ENCODE measurements at places on chromosomes 11 and 22.
A peak's percentile ranks its signal among the peaks of the same experiment; 100 is the strongest.

DNA sequence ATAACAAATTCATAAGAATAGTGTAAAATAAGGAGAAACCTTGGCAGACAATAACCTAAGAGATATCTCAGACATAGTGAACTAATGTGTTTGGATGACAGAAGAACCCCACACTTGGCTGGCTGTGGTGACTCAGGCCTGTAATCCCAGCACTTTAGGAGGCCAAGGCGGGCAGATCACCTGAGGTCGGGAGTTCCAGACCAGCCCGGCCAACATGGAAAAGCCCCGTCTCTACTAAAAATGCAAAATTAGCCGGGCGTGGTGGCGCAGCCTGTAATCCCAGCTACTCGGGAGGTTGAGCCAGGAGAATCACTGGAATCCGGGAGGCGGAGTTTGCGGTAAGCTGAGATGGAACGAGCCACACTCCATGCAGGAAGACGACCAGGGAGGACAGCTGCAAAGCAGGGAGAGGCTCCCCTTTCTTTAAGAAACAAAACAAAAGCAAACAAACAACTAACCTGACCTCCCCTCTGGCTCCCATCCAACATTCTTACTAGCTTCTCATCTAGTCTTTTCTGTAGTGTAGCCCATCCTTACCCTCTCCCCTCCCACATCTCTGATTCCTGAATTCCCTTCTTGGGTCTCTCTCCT, 84.2 kb downstream of the ZNF280B start:
- no peak for DNase-seq

GRCh38 chr22:20999350-21000206, 2.3 kb downstream of the THAP7 start:
- DNase-seq: no peak

DNA sequence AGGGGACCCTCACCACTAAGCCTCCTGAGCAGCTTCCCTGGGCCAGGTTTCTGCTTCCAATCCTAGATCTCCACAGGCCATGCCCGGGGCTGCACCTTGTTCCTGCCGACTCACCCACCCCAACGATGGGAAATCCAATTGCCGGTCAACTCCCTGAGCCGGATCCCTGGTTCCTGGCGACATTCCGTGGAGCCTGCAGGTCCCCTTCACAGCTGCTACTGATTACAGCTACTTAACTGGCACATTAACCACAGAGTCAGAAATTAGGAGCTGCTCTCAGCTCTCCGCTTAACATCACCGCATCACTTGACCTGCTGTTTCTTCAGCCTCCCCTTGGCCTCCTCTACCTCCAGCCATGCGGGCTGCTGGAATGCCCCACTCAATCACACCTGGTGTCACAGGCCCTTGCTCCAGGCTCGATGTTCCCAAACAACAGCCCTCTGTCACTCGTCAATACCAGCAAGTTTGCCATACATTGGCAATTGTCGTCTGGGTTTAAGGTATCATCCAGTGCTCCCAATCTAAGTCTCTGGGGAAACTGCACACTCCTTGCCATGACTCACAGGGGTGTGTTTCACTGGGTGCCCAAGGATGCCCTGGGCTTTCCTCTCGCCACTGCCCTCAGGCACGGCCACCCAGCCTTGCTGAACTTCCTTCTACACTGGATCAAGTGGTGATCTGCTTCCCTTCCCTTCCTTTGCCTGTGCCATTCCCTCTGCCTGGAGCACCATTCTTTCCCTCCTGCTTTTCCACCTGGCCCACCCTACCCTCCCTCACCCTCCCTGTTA, 181.0 kb downstream of the MN1 start:
- DNase-seq: no peak

- DNase-seq: no peak
Observed at GRCh38 chr11:121032546-121032945, 8.6 kb downstream of the TBCEL start.

- no peak for DNase-seq
Observed at GRCh38 chr11:72578991-72579815, 95.0 kb downstream of the PDE2A start.

- DNase-seq: no peak
Observed at GRCh38 chr22:27435844-27436576, 365.5 kb downstream of the MN1 start.

DNA sequence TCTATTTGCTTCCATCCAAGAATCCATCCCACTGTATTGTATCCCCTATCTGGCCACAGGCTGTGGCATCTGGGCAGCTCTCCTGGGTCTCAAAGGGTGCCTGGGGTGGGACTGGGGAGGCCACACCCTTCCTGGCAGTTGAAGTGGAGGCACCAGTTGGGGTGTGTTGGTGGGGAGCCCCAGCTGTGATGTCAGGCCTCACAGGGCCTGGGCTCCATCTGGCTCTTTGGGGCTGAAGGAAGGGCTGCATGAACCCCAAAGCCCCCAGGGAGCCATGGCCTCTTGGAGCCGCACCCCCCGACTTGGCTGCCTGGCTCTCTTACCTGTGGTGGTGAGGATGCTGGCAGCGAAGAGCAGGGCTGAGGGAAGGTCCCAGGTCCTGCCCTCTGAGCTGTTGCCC, 469 bp downstream of the KCNK7 start:
- DNase-seq: no peak

DNA sequence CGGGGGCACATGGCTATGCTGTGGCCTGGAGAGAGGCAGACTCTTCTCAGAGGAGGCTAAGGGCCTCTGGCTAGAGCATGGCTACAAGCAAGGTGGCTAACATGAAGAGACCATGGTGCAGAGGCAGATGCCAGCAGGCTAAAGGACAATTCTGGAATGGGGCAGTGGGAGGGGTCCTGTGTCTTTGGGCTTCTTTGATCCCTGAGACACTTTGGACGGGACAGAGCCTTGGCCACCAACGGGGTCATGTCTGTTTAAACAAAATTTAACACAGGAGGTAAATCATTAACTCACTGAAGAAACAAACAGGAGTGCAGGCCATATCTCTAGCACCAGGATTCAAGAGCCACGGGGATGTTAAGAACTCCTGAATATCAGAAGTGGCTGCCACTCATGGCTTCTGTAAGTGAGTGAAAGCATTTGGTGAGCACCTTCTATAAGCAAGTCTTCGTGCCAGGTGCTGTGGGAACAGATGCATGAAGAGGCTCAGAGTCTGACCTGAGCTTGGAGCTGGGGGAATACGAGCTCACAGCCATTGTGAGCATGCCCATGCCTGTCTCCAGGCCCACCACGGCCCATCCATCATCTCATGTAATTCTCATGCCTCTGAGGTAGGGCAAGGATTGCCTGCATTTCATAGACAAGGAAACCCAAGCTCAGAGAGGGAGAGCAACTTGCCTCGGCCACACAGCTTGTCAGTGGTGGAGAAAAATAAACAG, 18.3 kb upstream of the ZNRF3 start:
- DNase-seq: no peak

- no peak for DNase-seq
Observed at GRCh38 chr11:106608677-106609076, 409.6 kb downstream of the GUCY1A2 start.

DNA sequence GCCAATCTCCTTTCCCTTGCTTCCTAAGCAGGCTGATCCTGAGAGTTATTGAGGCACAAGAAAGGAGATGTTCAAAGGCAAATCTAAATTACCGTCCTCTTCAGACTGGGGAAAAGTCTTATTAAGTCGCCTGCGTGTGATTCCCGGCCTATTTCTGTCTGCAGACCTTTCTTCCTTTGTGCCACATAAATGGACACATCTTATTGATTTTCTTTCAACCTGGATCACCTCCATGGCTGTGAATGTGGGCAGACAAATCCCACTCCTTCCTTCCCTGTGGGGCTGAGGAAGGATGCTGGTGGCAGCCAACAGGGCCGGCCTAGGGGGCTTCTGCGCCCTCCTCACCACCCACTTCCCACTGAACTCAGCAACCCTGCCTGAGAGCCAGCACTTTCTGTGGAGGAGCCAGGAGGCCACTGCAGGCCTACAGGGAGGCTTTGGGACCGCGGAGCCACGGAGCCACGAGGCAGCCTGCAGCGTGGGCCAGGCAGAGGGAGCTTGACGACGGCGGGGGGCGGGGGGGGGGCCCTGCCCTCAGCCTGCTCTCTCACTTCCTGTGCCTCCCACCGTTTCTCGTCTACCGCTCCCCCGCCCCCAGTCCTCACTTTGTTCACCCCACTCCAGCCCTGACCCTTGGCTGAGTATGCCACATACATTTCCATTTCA, 73.6 kb upstream of the LMO1 start:
- DNase-seq: no peak

DNA sequence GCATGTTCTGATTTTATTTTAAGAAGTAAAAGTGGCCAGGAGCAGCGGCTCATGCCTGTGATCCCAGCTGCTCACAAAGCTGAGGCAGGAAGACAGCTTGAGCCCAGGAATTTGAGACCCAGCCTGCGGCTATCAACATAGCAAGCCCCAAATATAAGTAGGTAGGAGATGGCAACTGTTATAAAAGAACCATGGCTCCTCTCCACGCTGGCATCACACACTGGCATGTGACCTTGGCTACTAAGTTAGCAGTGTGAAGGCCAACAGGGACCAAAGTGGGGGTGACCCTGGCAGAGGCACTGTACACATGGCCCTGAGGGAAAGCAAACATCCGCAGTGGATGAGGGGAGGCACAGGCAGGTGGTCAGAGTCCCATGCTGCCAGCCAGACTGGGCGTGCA, 33.0 kb downstream of the TPST2 start:
- no peak for DNase-seq

DNA sequence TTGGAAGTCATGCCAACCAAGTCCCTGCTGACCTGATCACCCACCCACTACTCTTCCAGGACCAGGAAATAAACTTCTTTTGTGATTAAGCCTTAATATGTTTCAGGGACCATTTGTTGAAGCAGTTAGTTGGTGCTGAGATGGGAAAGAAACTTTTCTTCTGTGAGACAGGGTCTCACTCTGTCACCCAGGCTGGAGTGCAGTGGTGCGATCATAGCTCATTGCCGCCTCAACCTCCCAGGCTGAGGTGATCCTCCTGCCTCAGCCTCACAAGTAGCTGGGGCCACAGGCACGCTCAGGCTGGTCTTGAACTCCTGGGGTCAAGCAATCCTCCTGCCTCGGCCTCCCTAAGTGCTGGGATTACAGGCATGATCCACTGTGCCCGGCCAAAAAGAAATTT, 10.6 kb downstream of the SUSD2 start:
- DNase-seq: no peak

GRCh38 chr11:104649002-104649401, 249.3 kb downstream of the CASP12 start:
- DNase-seq: no peak

GRCh38 chr22:40525250-40525884, 111.2 kb downstream of the MRTFA start:
- DNase-seq: peak; percentile 18

GRCh38 chr11:45225277-45225676, 60.9 kb downstream of the SYT13 start:
- no peak for DNase-seq

DNA sequence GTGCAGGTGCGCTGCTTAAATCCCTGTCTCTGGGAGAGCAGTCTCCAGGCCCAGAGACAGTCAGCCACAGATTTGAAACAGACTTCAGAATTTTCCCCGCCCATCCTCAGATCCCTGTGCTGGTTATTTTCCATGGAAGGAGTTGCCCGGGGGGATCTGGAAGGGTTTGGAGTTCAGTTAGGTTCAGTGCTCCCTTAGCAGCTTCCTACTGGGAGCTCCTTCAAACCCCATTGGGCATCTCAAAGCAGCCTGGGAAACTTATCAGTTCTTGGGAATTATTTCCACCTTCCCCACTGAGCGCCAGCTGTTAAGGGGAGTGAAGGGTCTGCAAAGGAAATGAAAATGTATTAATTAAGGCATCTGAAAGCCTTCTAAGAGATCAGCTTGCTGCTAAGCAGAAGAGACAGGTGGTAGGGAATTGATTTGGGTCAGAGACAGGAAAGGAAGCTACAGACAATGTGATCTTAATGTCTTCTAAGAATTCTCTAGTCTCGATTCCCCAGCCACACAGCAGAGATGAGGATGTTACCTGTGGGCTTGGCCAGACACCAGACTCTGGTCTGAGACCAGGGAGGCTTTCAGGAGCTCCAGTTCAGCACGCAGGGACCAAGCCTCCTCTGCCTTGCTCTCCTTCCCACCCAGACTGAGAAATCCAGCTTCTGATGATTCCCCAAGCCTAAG, 106.2 kb upstream of the TBCEL start:
- no peak for DNase-seq

DNA sequence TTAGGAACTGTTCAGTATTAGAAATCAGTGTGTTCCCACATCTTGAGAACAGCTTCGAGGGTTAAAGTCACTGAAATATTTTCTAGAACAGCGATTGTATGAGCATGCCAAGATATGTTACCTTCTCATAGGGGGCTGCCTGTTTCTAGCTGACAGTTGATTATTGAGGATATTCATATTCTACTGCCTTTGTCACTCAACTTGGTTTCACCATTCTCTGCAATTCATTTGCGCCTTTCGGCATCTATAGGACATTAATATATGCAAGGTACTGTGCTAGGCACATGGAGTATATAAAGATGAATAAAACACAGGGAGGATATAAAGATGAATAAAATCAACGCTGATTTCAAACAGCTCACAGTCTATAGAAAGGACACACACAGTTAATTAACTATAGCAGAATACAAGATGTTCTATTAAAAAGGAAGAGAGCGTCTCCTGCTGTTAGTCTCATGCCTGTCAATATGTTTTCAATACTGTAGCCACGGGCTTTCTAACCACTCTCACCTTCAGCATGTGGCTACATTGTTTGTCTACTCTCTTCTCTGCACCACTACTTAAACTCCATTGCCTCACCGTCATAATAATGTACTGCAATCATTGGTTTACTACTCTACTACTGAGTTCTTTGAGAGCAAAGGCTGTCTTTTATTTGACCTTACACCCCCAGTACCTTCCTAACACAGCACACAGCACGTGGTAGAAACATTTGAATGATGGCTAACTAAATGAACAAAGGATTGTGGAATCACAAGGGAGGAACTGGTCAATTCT, 81.9 kb downstream of the RAB30 start:
- no peak for DNase-seq

DNA sequence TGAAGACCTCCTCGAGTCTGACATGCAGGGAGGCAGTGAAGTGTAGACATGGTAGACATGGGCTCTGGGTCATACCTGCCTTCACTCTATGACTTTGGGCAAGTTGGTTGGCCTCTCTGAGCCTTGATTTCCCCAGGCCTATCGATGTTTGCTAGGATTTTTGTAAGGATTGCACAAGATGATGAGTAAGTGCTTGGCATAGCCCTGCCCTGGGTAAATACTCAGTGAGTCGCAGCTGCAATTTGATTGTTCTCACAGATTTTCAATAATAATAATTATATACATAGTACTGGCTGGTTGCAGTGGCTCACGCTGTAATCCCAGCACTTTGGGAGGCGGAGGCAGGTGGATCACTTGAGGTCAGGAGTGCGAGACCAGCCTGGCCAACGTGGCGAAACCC, 18.1 kb downstream of the MCM5 start:
- no peak for DNase-seq

GRCh38 chr11:68099474-68100405, 21.4 kb downstream of the CHKA start:
- no peak for DNase-seq

GRCh38 chr11:15884141-15884540, 472.2 kb downstream of the SOX6 start:
- no peak for DNase-seq

- DNase-seq: no peak
Observed at GRCh38 chr11:64868904-64869570, 9.4 kb downstream of the EHD1 start.

GRCh38 chr22:48431014-48431413, 1396.7 kb downstream of the BRD1 start:
- DNase-seq: no peak

GRCh38 chr11:13434247-13435205, 28.5 kb downstream of the BTBD10 start:
- DNase-seq: no peak
